ENCODE measurements at places on chromosomes 2 and 18. TPM values are rescaled to one million over a fixed set of nuclear protein-coding genes. Genes with fewer than 3 reads are reported as not detected.

GRCh38 chr2:11179196-11179595, 23.9 kb downstream of the SLC66A3 start:
- H3K36me3 ChIP-seq, result peaks cover 17% of the 10 kb centered on the region
- H3K27ac ChIP-seq, result no peak overlapping the region
- no peaks in the 10 kb centered on the region for H3K27me3 ChIP-seq
- H3K4me1 ChIP-seq, result peaks cover 17% of the 10 kb centered on the region
- no peak overlapping the region for H3K4me3 ChIP-seq
- DNase-seq, result no peak

DNA sequence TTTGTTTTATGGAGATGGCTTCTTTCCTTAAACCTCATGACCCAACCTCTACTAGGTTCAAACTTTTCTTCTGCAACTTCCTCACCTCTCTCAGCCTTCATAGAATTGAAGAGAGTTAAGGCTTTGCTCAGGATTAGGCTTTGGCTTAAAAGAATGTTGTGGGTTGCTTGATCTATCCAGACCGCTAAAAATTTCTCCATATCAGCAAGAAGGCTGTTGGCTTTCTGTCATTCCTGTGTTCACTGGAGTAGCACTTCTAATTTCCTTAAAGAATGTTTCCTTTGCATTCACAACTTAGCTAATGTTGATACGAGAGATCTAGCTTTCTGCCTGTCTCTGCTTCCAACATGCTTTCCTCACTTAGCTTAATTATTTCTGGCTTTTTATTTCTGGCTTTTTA, 58.1 kb upstream of the KYNU start:
- no peak overlapping the region for H3K27ac ChIP-seq
- H3K4me3 ChIP-seq, result no peak overlapping the region
- no peak for DNase-seq
- no peaks in the 10 kb centered on the region for H3K27me3 ChIP-seq
- no peaks in the 10 kb centered on the region for H3K4me1 ChIP-seq

ATP6V1B1 gene
- total RNA-seq, result not detected

SPATA3 gene
- total RNA-seq, result not detected

PER2 gene
- total RNA-seq, result 5.8 TPM

- peaks cover 51% of the 10 kb centered on the region for H3K4me1 ChIP-seq
- no peaks in the 10 kb centered on the region for H3K27me3 ChIP-seq
- no peak overlapping the region for H3K4me3 ChIP-seq
- H3K27ac ChIP-seq, result peak overlapping the region; percentile 94
- DNase-seq, result peak; percentile 82
- H3K36me3 ChIP-seq, result peaks cover 6% of the 10 kb centered on the region
Observed at GRCh38 chr18:55510809-55511208, 77.2 kb downstream of the TCF4 start.

GRCh38 chr2:177894546-177894945, 178.0 kb downstream of the PDE11A start:
- H3K4me1 ChIP-seq, result no peaks in the 10 kb centered on the region
- no peaks in the 10 kb centered on the region for H3K27me3 ChIP-seq
- H3K36me3 ChIP-seq, result no peaks in the 10 kb centered on the region
- H3K4me3 ChIP-seq, result no peak overlapping the region
- DNase-seq, result no peak

LOXL3 gene
- total RNA-seq, result 14.8 TPM

GRCh38 chr18:811182-811891, 705 bp downstream of the YES1 start:
- no peaks in the 10 kb centered on the region for H3K27me3 ChIP-seq
- peak; percentile 50 for DNase-seq
- peaks cover 20% of the 10 kb centered on the region for H3K4me1 ChIP-seq

DNA sequence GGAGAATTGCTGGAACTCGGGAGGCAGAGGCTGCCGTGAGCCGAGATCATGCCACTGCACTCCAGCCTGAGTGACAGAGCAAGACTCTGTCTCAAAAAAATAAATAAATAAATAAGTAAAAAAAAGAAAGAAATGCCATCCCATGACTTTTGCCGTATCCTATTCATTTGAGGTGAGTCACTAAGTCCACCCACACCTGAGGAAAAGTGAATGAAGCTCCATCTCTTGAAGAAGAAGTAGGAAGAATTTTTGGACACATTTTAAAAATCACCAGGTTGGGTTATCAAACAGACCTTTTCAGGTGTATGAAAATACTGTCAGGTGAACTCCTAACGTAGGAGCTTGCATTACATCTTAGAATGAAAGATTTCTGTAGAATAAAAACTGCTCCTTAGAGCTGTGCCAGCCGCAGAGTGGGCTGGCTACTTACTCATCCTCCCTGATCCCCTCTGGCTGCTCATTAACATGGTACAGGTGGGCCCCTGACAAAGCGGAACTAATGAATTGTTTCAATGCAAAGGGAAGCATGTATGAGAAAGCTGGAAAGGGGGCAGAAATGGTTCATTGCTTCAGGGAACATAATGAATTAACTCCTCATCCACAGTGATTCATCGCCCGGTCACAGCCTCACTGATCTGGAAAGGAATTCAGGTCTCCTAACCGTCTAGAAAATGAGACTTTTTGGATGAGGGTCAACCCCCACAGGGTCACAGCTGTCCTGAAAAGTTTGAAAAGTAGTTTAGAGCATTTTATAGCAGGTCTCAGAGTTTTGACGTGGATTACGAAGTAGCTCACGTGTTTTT, 191.4 kb downstream of the SPP2 start:
- H3K4me3 ChIP-seq, result no peak overlapping the region
- no peaks in the 10 kb centered on the region for H3K27me3 ChIP-seq
- DNase-seq, result peak; percentile 62
- H3K4me1 ChIP-seq, result peaks cover 58% of the 10 kb centered on the region

NETO1 gene
- total RNA-seq, result not detected

FARSB gene
- 36.1 TPM for total RNA-seq

QPCT gene
- total RNA-seq, result 7.1 TPM

GRCh38 chr18:54952026-54952425, 7.2 kb downstream of the CCDC68 start:
- no peak for DNase-seq
- peaks cover 14% of the 10 kb centered on the region for H3K4me1 ChIP-seq
- H3K27me3 ChIP-seq, result no peaks in the 10 kb centered on the region
- no peak overlapping the region for H3K27ac ChIP-seq
- H3K4me3 ChIP-seq, result no peak overlapping the region

DNA sequence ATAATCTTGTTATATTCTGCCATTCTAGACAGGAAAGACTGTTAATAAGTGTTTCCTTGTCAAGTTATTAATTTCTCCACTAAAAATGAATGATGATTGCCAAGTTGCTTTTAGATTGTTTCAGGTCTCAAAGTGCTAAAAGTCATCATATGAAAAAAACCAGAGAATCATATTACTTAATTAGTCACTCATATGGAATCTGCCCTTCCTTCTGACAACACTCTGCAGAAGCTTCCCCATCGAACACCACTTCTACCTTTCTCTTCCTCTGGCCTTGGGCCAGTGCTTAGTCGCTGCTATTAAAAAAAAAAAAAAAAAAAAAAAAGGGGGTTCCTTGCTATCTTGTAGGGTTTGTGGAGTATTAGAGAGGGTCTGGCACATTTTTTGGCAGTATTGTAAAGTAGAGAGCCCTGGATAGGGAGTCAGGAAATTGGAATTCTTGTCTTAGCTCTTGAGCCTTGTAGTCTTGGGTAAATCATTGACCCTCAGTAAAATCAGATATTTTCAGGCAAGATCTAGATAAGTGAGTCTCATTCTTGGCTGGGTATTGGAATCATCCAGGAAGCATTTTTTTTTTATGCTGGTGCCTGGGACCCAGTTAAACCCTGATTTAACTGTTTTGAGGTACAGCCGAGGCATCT, 141.7 kb upstream of the CCDC68 start:
- no peaks in the 10 kb centered on the region for H3K36me3 ChIP-seq
- no peak overlapping the region for H3K4me3 ChIP-seq
- H3K27me3 ChIP-seq, result no peaks in the 10 kb centered on the region
- H3K4me1 ChIP-seq, result no peaks in the 10 kb centered on the region
- no peak for DNase-seq

DNA sequence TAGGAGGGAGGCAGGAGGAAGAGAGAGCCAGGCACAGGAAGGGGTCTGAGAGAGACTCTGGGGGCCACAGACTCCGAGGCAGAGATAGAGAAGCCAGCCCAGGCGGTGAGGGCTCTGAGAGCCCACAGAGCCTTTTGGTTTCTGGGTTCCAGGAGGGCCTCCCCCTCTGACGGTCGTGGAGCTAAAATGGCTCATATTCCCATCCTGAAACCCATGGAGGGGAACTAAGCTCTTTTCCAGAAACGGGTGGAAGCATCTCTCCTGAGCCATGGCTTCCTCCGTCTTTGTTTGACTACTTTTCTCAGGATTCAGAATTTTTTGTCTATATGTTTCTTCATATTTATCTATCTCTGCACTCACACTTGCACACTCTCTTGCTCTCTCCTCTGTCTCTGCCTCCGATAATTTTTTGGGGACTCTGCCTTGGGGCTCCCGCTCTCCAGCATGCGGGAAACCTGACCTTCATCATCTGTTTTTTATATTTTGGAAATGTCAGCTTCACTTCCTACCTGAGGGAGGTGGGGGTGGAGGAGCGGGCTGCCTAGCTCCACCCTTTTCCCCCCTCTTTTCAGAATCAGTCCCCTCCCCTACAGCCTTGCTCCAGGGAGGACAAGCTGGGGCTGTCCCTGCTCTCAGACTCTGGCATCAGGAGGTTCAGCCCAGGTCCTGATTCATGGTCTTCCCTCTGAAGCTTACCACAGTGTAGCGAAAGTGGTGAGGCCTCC, 5.0 kb upstream of the PKDCC start:
- no peaks in the 10 kb centered on the region for H3K36me3 ChIP-seq
- H3K27ac ChIP-seq, result no peak overlapping the region
- no peaks in the 10 kb centered on the region for H3K27me3 ChIP-seq

DNA sequence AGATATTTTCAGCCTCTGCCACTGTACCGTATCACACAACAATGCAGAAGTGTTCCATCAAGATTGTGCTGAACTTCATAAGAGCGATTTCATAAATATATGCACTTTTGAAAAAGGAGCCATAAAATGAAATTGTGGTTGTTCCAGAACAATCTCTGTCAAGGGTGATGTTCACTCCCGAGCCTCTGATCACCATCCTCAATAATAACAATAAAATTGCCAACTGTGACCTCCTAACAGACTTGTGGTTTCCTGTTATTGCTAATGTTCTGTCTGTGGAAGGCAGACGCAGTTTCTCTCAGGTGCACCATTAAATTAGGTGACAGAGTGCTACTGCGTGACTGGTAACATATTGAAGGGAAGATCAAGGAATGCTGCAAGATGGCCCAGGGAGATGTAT, 383.7 kb downstream of the SOCS6 start:
- no peak for DNase-seq
- no peaks in the 10 kb centered on the region for H3K27me3 ChIP-seq
- no peaks in the 10 kb centered on the region for H3K4me1 ChIP-seq
- no peak overlapping the region for H3K4me3 ChIP-seq
- no peak overlapping the region for H3K27ac ChIP-seq

GRCh38 chr2:1898461-1899395, 154.4 kb upstream of the PXDN start:
- H3K4me1 ChIP-seq, result no peaks in the 10 kb centered on the region
- H3K4me3 ChIP-seq, result no peak overlapping the region
- H3K27ac ChIP-seq, result no peak overlapping the region
- H3K27me3 ChIP-seq, result peaks cover 35% of the 10 kb centered on the region
- no peak for DNase-seq

DNA sequence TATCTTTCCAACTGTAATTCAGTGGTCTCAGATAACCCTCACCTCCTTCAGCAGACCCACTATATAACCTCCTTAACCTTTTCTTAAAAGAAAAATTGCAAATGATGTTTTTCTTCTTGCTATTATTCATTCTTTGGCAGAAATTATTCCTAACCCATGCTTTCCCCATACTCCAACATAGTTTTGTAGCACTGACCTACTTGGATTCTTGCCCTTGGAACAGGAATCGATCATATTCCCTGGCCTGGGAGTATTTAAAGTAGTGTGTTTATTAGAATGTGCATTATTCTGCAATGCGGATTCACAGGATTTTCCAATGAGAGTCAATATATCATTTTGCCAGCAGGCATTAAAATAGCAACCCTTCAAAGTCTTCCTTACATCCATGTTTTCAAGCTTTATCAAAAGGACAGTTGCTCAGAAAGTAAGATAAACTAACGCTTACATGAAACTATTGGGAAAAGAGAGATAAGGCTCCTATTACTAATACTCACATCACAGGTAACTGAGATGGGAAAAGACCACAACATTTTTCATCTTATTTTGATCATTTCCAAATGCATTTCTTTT, 37.4 kb downstream of the CHN1 start:
- peaks cover 25% of the 10 kb centered on the region for H3K4me1 ChIP-seq
- H3K27ac ChIP-seq, result no peak overlapping the region
- no peak for DNase-seq
- H3K4me3 ChIP-seq, result no peak overlapping the region

GPR45 gene
- 0.29 TPM for total RNA-seq

DNA sequence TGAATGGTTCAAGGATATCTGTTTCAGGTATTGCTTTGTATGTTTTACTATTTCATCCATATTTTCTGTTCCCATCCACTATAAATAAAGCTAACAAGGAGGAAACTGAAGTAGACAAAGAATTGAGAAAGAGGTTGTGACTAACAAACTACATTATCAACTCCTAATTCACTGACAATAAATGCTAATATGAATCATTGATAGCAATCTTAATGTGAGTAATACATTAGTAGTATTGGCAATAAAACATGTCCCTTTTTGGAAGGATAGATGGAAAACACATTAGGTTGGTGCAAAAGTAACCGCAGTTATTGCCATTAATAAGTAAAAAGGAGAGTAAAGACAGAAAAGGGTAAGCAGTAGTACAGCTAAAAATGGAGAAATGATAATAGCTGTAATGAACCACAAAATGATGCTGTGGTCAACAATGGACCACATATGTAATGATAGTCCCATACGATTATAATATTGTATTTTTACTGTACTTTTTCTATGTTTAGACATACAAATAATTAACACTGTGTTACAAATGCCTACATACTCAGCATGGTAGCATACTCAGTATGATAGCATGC, 104.7 kb downstream of the THADA start:
- no peaks in the 10 kb centered on the region for H3K4me1 ChIP-seq
- no peaks in the 10 kb centered on the region for H3K36me3 ChIP-seq
- no peak overlapping the region for H3K27ac ChIP-seq
- no peak for DNase-seq
- no peaks in the 10 kb centered on the region for H3K27me3 ChIP-seq

DNA sequence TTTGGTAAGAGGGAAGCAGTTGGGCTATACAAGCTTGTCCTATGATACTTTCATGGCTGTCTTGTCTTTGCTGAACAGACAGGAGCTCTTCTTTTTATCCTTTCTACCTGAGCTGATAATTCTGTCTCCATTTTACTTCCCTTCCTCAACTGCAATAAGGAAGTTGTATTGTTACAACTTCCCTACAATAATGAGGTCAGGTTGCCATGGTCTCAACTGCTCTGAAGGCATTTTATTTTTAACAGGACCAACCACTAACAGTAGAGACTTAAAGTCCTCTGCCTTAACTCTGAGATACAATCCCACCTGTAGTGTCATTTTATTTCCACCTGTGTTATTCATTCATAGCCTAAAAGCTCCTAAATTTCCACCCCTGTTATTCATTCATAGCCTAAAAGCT, 118.6 kb upstream of the PGAP1 start:
- no peaks in the 10 kb centered on the region for H3K36me3 ChIP-seq
- H3K27me3 ChIP-seq, result no peaks in the 10 kb centered on the region
- no peaks in the 10 kb centered on the region for H3K4me1 ChIP-seq
- no peak overlapping the region for H3K4me3 ChIP-seq
- H3K27ac ChIP-seq, result no peak overlapping the region

- DNase-seq, result no peak
- no peak overlapping the region for H3K27ac ChIP-seq
- no peaks in the 10 kb centered on the region for H3K27me3 ChIP-seq
- H3K4me3 ChIP-seq, result no peak overlapping the region
- peaks cover 35% of the 10 kb centered on the region for H3K36me3 ChIP-seq
Observed at GRCh38 chr2:177506505-177506904, 113.9 kb downstream of the AGPS start.

GRCh38 chr2:151374436-151374835, 17.0 kb downstream of the TNFAIP6 start:
- DNase-seq, result peak; percentile 7
- no peak overlapping the region for H3K27ac ChIP-seq
- no peaks in the 10 kb centered on the region for H3K36me3 ChIP-seq
- no peaks in the 10 kb centered on the region for H3K4me1 ChIP-seq
- H3K4me3 ChIP-seq, result no peak overlapping the region

Measured in SJSA1 (cell line).